ENCODE measurements at places on chromosomes 4 and X. TPM values are rescaled to one million over a fixed set of nuclear protein-coding genes. Genes with fewer than 3 reads are reported as not detected.

BEX1 gene
- 2.0 TPM for polyA plus RNA-seq

MAGED1 gene
- polyA plus RNA-seq: 44.8 TPM

NLRP2B gene
- 0.19 TPM for polyA plus RNA-seq

SMAD1 gene
- polyA plus RNA-seq: 18.8 TPM

ZFP92 gene
- polyA plus RNA-seq: 0.31 TPM

SSX2B gene
- polyA plus RNA-seq: not detected

GRCh38 chr4:139735381-139736273 is 70.0 kb downstream of the MGST2 start:
- peak overlapping the region; percentile 58 for H3K27ac ChIP-seq
- H3K27me3 ChIP-seq: no peaks in the 10 kb centered on the region
- peak; percentile 45 for DNase-seq
- no peak overlapping the region for H3K4me3 ChIP-seq
- peaks cover 7% of the 10 kb centered on the region for H3K4me1 ChIP-seq
- H3K36me3 ChIP-seq: no peaks in the 10 kb centered on the region

DNA sequence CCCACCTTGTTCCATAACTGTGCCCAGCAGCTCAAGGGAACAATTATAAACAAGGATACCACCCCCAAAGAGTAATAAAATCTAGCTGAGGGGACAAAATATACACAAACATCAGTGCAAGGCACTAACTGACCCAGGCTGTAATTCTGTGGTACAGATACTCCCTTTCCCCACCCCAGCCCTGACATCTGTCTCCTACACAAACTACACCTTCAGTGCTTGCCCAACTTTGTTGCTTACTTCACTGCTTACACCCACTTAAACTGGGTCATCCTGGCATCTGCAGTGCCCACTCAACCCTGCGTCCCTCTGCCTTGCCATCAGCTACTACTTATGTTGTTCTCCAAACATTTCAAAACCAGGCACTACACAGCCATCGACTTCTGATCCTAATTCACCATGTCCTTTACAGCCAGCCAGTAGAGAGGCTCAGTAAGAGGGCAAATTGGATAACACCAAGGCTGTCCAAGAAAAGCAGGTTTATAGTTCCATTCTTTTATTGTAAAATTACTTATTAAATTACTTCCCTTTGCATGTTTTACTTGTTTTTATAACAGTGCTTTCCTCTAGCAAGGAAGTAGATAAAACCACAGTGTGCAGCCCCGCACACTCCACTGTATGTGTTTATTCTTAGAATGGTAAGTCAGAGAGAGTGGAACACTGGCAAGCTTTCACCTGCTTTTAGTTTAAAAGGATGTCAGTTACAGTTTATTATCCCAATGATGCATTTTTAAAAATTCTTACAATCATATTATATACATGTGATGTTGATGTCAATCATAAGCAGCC is 149.6 kb downstream of the INPP4B start:
- H3K36me3 ChIP-seq: no peaks in the 10 kb centered on the region
- H3K4me3 ChIP-seq: no peak overlapping the region
- H3K27ac ChIP-seq: no peak overlapping the region
- H3K27me3 ChIP-seq: no peaks in the 10 kb centered on the region
- no peak for DNase-seq
- no peaks in the 10 kb centered on the region for H3K4me1 ChIP-seq

- H3K36me3 ChIP-seq: no peaks in the 10 kb centered on the region
- H3K4me1 ChIP-seq: no peaks in the 10 kb centered on the region
- no peak overlapping the region for H3K4me3 ChIP-seq
- no peaks in the 10 kb centered on the region for H3K27me3 ChIP-seq
Measured at GRCh38 chrX:88397551-88397950, 349.5 kb upstream of the CPXCR1 start.

DNA sequence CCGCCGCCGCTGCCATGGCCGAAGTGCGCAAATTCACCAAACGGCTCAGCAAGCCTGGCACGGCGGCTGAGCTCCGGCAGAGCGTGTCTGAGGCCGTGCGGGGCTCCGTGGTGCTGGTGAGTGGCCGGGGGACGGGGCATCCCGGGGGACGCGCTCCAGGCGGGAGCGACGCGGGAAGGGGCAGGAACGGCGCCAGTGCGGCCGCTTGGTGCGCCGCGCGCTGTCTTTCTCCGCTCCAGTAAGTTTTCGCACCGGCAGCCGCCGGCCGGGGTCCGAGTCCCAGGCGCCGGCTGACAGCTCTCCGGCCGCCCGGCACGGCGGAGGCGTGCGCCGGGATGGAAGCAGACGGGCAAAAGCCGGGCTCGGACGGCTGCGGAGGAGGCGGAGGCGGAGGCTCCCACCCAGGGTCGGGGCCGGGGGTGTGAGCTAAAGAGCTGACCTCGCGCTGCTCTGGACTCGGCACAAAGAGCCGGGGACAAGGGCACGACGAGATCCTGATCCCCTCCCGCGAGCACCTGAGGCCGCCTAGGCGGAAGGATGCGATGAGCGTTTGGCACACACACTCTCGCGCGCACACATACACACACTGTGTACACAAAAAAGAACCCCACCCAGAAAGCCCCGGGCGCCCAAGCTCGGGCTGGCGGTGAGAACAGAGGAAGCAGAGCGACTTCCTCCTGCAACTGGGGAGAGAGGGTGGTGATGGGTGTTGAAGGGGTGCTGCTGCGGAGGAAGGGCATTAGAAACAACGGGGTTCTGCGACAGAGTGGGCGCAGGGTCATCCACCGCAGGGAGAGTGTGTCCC is 545 bp downstream of the DOCK11 start:
- peaks cover 3% of the 10 kb centered on the region for H3K4me1 ChIP-seq
- peak overlapping the region; percentile 65 for H3K27ac ChIP-seq
- H3K36me3 ChIP-seq: no peaks in the 10 kb centered on the region
- peak overlapping the region; percentile 69 for H3K4me3 ChIP-seq
- DNase-seq: peak; percentile 32
- no peaks in the 10 kb centered on the region for H3K27me3 ChIP-seq

- peak; percentile 38 for DNase-seq
- no peak overlapping the region for H3K27ac ChIP-seq
- no peaks in the 10 kb centered on the region for H3K36me3 ChIP-seq
- no peak overlapping the region for H3K4me3 ChIP-seq
- H3K4me1 ChIP-seq: no peaks in the 10 kb centered on the region
- no peaks in the 10 kb centered on the region for H3K27me3 ChIP-seq
Measured at GRCh38 chrX:55057675-55058249, 17.1 kb upstream of the PAGE2B start.

DNA sequence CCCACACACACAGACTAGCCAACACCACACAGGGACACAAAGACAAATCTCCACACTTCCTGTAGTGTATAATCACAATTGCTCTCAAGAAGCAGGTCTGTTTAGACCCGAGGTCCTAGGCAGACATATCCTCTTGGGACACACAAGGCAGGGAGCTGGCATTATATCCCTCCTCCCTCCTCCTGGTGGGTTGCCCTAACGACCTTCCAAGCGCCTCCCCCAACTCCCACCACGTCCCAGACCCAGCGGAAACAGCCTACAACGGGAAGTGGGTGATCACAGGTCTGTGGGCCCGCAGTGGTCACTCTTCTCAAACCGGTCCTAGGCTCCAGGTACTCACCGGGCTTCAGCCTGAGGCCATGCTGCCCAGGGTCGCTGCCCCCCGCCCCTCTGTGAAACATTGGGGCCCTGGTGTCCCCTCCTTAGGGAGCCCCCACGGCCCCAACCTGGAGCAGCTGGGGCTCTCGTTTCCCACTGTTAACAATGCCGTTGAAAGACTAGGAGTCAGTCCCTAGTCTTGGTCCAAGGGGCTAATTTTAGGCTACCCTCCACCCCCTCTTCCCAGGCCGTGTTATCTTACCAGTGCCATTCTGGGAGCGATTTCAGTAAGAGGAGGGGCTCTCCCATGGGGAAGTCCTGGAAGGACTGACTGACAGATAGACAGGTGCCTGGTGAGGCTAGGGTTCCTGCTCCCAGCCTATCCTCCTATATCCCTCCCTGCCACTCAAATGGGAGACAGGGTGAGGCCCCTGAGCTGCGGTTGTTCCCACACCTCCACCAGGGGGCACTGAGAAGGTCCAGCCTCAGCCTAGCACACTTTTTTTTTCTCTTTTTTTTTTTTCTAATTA is at the start of gene ASB12:
Gene ASB12, minus strand, starts transcription at position 485 of the 848 bp plus-strand sequence. CDS start 4,957 bp downstream, outside the sequence.
- DNase-seq: no peak
- no peak within 1 kb of the TSS for H3K27ac ChIP-seq
- H3K4me3 ChIP-seq: no peak within 1 kb of the TSS
- no peaks in the 10 kb centered on the region for H3K4me1 ChIP-seq
- no peaks in the 10 kb centered on the region for H3K27me3 ChIP-seq

DNA sequence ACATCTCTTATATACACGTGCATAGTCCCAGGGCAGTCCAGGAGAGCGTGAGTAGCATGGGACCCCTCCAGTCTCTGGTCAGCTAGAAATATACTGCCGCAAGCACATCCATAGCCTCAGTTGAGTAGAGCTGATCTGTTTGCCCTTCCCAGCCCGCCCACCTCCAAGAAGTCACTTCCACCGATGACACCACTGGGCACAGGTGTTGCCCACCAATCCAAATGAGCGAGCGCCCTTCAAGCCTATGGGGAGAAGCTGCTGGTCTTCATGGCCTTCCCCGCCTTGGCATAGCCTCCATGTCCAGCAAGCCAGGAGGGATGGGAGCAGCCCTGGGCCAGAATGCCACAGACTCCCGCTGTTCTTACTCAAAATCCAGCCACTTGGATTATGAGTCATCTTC is 10.2 kb downstream of the DUSP9 start:
- DNase-seq: no peak
- H3K4me1 ChIP-seq: peaks cover 1% of the 10 kb centered on the region
- no peak overlapping the region for H3K27ac ChIP-seq
- H3K27me3 ChIP-seq: no peaks in the 10 kb centered on the region
- no peaks in the 10 kb centered on the region for H3K36me3 ChIP-seq
- no peak overlapping the region for H3K4me3 ChIP-seq

Data from liver (tissue), 10 donors.